Fibroblast of skin of scalp (primary cell): ENCODE measurements at places on chromosomes 4 and X.

GRCh38 chrX:53714580-53715345 is 28.2 kb upstream of the HUWE1 start:
- DNase-seq: peak; percentile 7

DNA sequence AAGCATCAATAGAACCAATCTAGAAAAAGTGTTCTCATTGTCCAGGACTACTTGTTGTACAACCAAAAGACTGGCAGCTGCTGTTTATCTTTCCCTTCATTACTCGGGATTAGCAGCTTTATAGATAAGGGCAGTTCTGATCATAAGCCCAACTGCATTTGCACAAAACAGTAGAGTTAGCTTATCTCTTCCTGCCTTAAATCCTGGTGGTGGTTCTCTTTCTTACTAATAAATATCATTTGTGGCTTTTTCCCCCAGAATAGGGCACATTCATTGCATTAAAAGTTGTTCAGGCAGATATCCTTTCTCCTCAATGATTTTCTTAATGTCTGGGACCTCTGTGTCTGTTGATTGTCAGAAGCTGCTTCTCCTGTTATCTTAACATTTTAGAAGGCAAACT is 20.2 kb upstream of the RRAGB start:
- DNase-seq: no peak

DNA sequence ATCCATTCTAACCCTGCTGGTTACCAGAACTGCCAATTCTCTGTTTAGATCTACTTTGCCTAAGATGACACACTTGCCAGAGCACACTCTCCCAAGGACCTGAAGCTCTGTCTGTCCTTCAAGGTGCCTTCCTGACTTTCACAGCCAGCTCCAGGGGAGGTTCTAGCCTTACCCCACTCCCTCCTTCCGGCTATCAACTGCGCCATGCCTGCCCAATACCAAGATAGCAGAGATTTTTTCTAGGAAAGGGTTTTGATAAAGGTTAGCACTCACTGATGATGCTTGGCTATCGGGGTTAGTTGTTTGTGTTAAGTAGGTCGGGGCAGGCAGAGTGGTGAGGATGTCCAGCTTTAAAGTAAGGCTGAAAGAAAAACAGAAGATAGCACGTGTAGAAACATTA is 14.3 kb downstream of the ALPK1 start:
- no peak for DNase-seq

GRCh38 chr4:109091727-109092409 is 210.6 kb downstream of the COL25A1 start:
- DNase-seq: no peak

- peak; percentile 34 for DNase-seq
Measured at GRCh38 chrX:41350150-41350975, 16.4 kb downstream of the DDX3X start.
